HT-29 (cell line): ENCODE measurements at places on chromosomes 5 and 9. TPM values are rescaled to one million over a fixed set of nuclear protein-coding genes. Genes with fewer than 3 reads are reported as not detected.

DNA sequence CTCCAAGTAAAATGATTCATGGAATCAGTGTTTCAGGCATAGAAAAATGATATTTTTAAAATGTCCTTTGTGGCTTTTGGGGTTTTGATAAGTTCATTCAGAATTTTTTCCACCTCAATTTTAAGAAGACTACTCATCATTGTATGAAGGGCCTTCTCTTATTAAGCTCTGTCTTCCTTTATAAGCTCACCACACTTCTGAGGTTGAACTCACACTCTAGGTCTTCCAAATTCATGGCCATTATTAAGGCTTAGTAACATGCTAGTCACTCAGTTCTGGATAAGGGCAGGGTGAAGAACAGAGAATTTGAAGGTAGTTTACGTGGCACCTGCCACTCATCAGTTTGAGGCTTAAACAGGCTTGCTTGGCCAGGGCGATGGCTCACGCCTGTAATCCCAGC is 4.2 kb downstream of the MELK start:
- DNase-seq = no peak

DNA sequence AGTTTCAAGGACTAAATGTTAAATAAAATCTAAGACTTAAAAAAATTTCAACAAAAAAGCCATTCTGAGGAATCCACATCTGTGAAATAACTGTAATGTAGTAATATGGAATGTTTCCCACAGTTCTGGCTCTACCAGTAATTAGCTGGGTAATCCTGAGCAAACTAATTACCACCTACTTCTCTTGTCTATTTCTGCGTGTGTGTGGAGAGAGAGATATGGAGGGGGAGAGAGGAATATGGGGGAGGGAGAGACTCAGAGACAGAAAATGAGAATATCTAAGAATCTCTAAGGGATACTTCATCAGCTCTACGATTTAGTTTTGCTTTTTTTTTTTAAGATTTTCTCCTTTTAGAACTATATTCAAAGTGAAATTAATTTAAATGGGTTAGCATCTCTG is 28.0 kb downstream of the TBCA start:
- DNase-seq = no peak

GRCh38 chr9:130172858-130173665 is 858 bp downstream of the NCS1 start:
- no peak for DNase-seq

- no peak for DNase-seq
Measured at GRCh38 chr9:9045072-9045471, 1245.5 kb upstream of the DMAC1 start.

GRCh38 chr5:62284946-62285891 is 20.8 kb upstream of the KIF2A start:
- DNase-seq = no peak

- DNase-seq = no peak
Measured at GRCh38 chr5:11903614-11904264, 507 bp downstream of the CTNND2 start.

- DNase-seq = no peak
Measured at GRCh38 chr9:127711831-127712274, 3.6 kb downstream of the PTRH1 start.

- DNase-seq = no peak
Measured at GRCh38 chr5:170571875-170572852, 68.3 kb downstream of the KCNIP1 start.

DNA sequence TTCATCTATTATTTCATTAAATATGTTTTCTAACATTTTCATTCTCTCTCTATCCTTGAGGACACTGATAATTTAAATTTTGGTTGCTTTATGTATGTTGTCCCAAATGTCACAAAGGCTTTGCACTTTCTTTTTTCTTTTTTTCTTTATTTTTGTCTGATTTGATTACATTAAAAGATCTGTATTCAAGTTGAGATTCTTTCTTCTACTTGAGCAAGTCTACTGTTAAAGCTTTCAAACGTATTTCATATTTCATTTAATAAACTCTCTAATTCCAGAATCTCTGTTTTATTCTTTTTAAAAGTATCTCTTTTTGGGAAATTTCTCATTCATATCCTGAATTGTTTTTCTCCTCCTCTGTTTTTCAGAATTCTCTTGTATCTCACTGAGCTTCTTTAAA is 106.5 kb downstream of the GNA14 start:
- DNase-seq = no peak

DNA sequence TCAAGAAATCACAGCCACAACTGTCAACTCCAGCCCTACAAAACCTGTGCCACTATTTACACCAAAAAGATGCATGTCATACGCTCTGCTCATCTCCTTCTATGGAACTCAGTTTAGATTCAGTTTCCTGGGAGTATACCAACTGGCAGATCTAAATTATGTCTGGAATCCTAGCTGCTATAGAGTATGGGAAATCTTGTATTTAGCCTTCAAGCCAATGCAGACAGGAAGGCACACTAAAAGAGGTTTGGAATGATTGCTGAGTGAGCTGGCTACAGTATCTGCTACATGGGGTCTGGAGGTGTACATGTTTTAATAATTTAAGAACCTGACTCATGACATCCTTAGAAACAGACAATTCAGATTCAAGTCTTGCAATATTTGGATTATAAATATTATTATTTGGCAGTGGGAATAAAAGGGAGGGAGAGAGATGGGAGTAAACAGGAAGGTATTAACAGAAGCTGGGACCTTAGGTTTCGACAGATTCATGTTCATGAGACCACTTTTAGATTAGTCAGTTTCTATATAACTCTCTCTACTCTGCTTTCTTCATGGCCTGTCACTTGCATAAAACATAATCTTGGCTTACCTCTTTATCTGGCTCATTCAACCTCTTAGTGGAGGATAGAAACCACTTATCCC is 178.8 kb upstream of the HAPLN1 start:
- no peak for DNase-seq

GRCh38 chr5:17218353-17219005 is 1.0 kb downstream of the BASP1 start:
- no peak for DNase-seq

GRCh38 chr9:83701286-83701685 is 6.5 kb downstream of the UBQLN1 start:
- no peak for DNase-seq

GRCh38 chr9:2255128-2255527 is 240.0 kb downstream of the SMARCA2 start:
- DNase-seq = no peak

GRCh38 chr5:87850843-87851242 is 417.8 kb downstream of the TMEM161B start:
- no peak for DNase-seq

DNA sequence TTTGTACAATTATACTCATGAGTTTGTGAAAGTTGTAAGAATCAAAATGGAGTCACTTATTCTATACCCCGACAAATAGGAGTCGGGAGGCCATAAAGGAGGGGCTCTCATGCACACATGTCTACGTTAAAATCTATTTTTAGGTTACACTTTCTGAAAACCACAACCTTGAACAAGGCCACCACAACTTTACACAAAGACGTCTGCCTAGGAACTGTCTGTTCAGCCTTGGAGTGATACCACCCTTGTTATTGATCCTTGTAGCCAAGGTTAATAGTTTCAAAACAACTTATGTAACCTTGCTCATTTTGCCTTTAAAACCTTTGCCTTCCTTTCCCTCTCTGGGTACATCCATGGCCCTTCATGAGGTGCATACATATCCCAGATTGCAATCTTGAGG is 4.1 kb upstream of the NDFIP1 start:
- no peak for DNase-seq

GRCh38 chr5:1026700-1027621 is 18.4 kb downstream of the NKD2 start:
- no peak for DNase-seq

The SH3GL2 gene
- 0.15 and 0.37 TPM in 2 replicates for total RNA-seq

The SPDL1 gene
- 11.5 and 13.1 TPM in 2 replicates for total RNA-seq

The MOB3B gene
- 3.1 TPM in 2 replicates for total RNA-seq

The DND1 gene
- 2.7 and 2.9 TPM in 2 replicates for total RNA-seq

The HTR4 gene
- 0.15 TPM in 1 of 2 replicates, not detected in the other for total RNA-seq

The KCNT1 gene
- total RNA-seq = not detected in 2 replicates

The PPP3R2 gene
- not detected in 2 replicates for total RNA-seq

The PCDHGB3 gene
- 0.41 and 0.47 TPM in 2 replicates for total RNA-seq
